ENCODE measurements at places on chromosomes 7 and 10.

- no peak for DNase-seq
Measured at GRCh38 chr7:84364708-84365107, 170.1 kb upstream of the SEMA3A start.

DNA sequence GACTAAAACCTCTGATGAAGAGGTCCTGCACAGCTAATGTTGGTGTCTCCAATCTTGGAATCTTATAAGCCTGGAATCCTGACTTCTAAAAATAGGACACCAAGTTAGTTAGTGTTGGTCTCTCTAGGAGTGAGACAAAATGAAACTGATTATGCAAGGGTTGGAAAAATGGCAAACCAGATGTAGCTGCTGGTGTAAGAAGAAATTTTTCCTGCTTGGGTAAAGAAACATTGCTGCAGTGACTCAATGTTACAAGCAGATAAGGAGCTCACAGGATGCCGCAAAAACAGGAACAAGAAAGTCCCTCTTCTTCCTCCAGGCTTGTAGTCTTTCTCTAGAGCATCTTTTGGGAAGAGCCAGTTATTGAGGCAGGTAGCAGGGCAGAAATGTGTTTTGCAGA, 449.0 kb downstream of the ETV1 start:
- no peak for DNase-seq

- DNase-seq: no peak
Measured at GRCh38 chr7:129923709-129924108, 29.1 kb downstream of the UBE2H start.

DNA sequence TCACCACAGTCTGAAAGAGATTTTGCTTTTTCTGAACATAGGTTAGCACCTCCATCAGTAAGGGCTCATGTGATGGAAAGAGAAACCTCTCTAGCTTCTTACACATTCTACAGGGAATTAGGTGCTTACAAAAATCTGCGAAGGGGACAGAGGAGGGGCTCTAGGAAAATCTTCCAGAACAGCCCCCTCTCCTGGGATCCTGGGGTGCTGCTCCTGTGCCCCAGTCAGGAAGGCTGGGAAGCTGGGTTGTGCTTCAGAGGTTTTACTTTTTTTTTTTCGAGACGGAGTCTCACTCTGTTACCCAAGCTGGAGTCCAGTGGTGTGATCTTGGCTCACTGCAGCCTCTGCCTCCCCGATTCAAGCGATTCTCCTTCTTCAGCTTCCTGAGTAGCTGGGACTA, 7.5 kb upstream of the FAM171A1 start:
- DNase-seq: no peak

DNA sequence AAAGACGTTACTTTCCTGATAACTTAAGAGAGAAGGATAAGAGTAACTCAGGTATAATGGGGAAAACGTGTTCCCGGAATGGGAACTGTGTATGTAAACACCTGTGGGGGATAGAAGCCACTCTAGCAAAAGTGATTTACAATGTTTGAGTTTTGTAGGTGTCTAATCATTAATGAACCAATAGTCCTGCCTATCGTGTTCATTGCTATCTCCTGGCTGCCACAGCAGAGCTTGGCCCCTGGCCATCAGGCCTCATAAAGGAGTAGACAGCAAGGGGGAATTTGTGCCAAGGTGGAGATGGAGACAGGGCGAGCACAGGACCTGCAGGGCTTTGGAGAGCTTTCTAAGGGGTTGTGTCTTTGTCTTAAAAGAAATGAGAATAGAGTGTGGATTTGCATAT, 102.1 kb downstream of the GAD2 start:
- no peak for DNase-seq

DNA sequence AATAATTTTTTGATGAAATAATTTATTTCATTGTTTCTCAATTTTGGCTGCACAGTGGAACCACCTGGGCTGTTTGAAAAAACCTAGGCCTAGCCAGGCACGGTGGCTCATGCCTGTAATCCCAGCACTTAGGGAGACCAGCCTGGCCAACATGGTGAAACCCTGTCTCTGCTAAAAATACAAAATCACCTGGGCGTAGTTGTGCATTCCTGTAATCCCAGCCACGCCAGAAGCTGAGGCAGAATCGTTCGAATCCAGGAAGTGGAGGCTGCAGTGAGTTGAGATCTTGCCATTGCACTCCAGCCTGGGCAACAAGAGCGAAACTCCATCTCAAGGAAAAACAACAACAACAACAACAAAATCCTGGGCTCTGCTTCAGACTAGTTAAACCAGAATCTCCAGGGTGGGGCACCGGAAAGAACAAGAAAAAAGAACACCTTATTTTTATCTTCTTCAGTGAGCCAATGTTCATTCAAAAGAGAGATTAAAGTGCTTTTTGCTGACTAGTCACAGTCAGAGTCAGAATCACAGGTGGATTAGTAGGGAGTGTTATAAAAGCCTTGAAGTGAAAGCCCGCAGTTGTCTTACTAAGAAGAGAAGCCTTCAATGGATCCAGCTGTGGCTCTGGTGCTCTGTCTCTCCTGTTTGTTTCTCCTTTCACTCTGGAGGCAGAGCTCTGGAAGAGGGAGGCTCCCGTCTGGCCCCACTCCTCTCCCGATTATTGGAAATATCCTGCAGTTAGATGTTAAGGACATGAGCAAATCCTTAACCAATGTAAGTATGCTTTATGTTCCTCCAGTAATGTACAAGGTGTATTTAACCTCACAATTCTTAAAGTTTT, at the start of gene CYP2C18:
Gene CYP2C18, plus strand, starts transcription at position 516 of the 841 bp plus-strand sequence. Its CDS starts 91 bp downstream, at position 607.
- no peak for DNase-seq

GRCh38 chr7:73977619-73978618, 50.1 kb upstream of the ELN start:
- DNase-seq: no peak

- DNase-seq: no peak
Measured at GRCh38 chr7:475951-476441, 43.6 kb downstream of the PDGFA start.

DNA sequence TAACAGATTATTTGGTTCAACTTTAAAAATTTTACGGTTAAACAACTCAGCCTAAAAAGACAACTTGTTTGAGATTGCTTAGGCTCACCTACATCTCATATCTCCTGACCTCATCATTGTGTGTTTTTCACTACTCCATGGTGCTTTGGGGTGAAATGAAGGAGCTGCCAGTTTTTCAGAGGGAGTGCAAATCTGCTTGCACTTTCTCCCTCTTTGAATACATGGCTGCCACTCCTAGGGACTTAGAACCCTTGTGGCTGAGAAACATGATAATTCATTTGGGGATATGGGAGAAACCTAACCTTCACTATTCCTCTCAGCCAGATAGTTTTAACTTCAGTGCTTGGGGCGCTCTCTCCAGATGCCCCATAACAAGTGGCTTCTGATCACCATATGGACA, 2.7 kb downstream of the CCSER2 start:
- no peak for DNase-seq

DNA sequence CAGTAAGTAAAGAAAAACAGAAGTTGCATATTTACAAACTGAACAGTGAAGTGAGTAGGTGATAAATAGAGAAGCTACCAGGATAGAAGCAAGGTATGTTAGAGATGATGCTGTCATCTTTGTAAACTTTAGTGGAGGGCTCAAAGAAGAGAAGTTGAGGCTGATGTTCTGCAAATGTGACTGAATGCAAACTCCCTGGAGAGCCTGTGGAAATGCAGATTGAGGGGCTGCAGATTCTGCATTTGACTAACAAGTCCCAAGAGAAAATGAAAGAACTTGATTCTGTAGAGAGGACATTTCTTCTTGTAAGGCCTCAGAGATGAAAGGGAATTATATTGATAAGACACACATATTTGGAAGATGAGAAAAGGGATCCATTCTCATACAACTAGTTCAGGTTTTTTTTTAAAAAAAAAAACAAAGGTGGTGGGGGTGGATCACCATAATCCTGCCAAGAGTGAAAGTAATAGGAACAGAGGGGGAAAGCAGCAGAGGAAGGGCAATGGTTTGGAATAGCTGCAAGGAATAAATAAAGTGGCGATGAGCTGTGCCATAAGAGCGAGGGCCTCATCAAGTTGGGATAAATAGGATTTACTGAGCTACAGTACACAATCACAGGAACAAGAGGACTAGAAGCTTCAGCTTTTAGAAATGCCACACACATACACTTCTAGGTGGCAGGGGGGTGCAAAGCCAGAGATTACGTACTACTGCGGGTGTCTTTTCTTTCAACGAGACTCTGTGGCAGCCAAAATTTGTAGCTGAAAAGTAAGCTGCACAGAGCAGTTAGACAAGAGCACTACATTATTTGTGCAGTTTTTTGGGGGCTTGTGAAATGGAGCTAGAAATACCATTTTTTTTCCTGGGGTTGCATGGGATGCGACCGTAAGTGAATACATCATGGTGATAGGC, 778.5 kb downstream of the NRG3 start:
- no peak for DNase-seq

DNA sequence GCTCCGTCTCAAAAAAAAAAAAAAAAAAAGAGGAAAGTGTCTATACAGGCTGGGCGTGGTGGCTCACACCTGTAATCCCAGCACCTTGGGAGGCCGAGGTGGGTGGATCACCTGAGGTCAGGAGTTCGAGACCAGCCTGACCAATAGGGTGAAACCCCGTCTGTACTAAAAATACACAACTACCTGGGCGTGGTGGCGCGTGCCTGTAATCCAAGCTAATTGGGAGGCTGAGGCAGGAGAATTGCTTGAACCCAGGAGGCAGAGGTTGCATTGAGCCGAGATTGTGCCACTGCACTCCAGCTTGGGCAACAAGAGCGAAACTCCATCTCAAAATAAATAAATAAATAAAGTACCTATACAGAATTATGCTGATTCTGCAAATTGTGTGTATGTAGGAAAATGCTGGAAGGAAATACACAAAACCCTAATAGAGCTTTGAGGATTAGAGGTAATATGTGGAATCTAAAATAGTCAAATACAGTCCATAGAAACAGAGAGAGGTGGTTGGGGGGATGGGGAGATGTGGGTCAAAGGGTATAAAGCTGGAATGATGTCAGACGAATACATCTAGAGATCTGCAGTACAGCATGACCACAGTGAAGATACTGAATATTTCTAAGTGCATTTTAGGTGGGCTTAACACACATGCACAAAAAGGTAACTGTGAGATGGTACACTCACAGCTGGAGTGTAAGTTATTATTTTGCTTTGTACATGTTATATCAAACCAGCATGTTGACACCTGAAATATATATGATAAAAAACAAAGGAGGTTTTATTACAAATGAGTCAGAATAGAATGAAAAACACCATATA, 174.5 kb upstream of the KLF14 start:
- DNase-seq: no peak

Data from stimulated activated CD8-positive, alpha-beta memory T cell treated with anti-CD3 and anti-CD28 coated beads, Interleukin-4, amount 100 ng/mL, for 1 hour (primary cell).